ENCODE measurements at places on chromosomes 5 and 9. TPM values are rescaled to one million over a fixed set of nuclear protein-coding genes. Genes with fewer than 3 reads are reported as not detected.

The PAEP gene
- polyA plus RNA-seq: 0.57 TPM

DNA sequence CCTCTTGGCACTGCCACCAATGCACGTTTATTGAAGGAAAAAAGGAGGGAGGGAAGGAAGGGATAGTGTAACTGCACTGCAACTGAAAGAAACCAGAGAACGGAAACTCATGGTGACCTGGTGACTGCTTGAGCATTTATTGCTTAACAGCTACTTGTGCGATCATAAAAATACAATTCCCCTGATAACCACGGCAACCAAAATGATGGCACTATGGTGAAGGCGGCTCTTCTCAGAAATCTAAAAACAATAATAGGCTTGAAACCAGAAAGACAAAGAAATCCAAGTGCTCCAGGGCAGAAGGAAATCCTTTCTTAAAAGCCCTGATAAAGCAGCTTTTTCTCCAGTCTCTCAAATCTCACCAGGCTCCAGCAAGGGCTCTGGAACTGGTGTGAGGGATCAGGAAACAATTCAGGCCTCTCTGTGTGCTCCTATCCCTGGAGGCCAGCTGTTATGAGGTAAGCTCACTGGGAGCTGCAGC lies 1.9 kb downstream of the FBXO10 start:
- H3K4me3 ChIP-seq: no peak overlapping the region
- no peaks in the 10 kb centered on the region for H3K36me3 ChIP-seq
- no peak overlapping the region for H3K27ac ChIP-seq
- peaks cover 4% of the 10 kb centered on the region for H3K4me1 ChIP-seq
- H3K27me3 ChIP-seq: no peaks in the 10 kb centered on the region
- no peak for DNase-seq

GRCh38 chr5:13189532-13189931 lies 755.0 kb downstream of the DNAH5 start:
- H3K36me3 ChIP-seq: no peaks in the 10 kb centered on the region
- DNase-seq: no peak
- no peaks in the 10 kb centered on the region for H3K4me1 ChIP-seq
- no peak overlapping the region for H3K27ac ChIP-seq
- no peak overlapping the region for H3K4me3 ChIP-seq

GRCh38 chr5:10434392-10434791 lies 7.3 kb upstream of the ROPN1L start:
- no peak overlapping the region for H3K27ac ChIP-seq
- DNase-seq: no peak
- H3K27me3 ChIP-seq: no peaks in the 10 kb centered on the region
- H3K4me3 ChIP-seq: no peak overlapping the region
- no peaks in the 10 kb centered on the region for H3K4me1 ChIP-seq

GRCh38 chr9:90737742-90738141 lies 63.9 kb upstream of the SYK start:
- H3K36me3 ChIP-seq: no peaks in the 10 kb centered on the region
- H3K4me1 ChIP-seq: no peaks in the 10 kb centered on the region
- no peak overlapping the region for H3K27ac ChIP-seq
- no peak for DNase-seq
- H3K4me3 ChIP-seq: no peak overlapping the region
- H3K27me3 ChIP-seq: no peaks in the 10 kb centered on the region
